Suppressor macrophage (primary cell): ENCODE measurements at places on chromosomes 1 and 21.

DNA sequence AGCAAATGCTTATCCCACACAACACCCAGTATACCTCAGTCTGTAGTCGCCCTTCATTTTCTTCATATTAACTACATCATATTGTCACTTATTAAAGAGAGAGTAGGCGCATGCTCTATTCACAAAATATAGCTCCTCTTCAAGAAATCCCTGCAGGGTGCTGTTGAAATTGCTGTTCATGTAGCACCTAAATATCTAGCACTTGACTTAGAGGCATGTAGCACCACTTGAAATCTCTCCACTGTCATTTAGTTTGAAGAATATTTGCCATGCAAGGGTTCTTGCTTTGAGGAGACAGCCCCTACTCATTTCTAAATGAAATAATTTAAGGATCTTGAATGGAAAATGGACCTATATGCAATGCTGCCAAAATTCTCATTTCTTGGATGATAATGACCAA lies 20.9 kb upstream of the LRRC8B start:
- DNase-seq = no peak

- DNase-seq = no peak
Observed at GRCh38 chr1:240803151-240803550, 191.2 kb upstream of the GREM2 start.

DNA sequence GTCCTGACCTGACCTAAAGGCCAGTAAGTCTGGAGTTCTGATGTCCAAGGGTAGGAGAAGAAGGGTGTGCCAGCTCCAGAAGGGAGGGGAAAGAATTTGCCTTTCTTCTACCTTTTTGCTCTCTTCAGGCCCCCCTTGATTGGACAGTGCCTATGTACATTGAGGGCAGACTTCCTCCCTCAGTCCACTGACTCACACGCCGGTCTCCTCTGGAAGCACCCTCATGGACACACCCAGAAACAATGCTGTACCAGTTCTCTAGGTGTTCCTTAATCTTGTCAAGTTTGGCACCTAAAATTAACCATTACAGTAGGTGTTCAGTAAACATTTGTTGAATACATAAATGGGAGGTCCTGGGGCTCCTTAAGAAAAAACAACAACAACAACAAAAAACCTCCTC lies 51.0 kb upstream of the POU2F1 start:
- no peak for DNase-seq

DNA sequence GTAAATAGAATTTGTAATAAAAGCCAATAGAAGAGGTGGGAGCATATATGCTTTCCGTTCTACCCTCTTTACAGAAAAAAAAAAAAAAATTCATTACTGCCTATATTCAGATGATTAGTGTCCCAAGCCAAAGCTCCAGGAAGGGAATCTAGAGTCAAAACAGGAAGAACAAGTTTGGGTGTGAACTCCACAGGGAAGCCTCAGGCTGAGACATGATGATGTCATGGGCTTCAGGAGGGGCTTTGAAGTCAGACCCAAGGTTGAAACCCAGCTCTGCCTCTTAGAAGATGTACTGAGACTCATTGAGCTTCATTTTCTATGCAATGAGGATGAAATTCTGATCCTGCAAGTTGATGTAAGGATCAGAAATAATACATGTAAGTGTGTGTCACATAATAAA lies 250.0 kb upstream of the ADGRL2 start:
- DNase-seq = no peak

GRCh38 chr1:214331827-214332423 lies 51.0 kb downstream of the SMYD2 start:
- peak; percentile 77 for DNase-seq

DNA sequence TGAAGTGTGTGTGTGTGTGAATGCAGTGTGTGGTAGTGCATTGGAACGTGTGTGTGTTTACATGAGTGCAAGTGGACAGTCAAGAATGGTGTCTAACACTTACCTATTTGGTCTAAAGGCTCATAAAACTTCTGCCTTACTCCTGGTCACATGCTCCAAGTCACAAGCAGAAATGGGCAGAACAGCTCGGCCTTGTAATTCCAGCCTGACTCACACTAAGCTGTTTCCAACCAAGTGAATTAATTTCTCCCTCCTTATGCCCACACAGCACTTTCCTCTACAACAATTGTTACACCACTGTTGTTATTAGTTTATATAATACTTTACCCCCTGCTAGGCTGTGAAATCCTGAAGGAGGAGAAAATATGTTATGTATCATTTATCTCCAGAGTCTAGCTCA lies 43.8 kb downstream of the DDR2 start:
- DNase-seq = no peak

DNA sequence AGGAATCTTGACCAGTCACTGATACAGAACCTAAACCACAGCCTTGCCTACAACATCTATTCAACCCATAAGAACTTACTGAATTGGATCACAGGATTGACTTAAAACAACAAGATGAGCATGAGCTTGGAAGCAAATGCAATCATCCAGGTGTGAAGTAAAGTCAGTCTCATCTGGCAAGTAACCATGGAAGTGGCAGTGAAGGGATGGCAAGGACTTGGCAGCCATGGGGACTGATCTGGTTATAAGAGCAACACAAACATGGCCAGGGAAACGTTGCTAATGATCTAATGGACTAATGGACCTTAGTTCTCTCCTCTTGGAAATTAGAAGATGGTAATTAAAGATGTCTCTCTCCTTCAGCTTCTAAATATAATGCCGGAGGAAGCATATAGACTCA lies 133.1 kb downstream of the VAV3 start:
- no peak for DNase-seq

DNA sequence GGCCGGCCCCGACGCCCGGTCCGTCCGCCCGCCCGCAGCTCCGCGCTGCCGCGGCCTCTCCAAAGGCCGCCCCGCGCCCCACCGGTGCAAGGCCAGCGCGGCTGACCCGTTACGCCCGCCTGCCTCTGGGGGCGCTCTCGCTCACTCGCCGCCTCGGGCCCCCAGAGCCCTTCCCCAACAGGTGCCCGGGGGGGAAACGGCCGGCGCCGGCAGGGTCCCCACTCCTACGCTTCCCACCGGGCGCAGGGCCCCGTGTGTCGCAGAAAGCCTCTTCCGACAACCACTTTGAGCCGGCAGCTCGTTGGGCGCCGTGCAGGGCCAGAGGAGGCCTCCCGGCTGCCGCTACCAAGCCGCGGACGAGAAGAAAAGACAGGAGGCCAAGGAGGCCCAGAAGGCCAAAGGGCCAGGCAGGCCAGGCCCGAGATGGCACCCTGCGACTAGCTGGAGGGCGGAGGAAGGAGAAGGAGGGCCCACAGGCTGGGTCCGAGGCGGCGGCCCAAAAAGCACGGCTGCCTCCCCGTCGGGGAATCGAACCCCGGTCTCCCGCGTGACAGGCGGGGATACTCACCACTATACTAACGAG lies 64.9 kb upstream of the FCGR2A start:
- DNase-seq = peak; percentile 65

DNA sequence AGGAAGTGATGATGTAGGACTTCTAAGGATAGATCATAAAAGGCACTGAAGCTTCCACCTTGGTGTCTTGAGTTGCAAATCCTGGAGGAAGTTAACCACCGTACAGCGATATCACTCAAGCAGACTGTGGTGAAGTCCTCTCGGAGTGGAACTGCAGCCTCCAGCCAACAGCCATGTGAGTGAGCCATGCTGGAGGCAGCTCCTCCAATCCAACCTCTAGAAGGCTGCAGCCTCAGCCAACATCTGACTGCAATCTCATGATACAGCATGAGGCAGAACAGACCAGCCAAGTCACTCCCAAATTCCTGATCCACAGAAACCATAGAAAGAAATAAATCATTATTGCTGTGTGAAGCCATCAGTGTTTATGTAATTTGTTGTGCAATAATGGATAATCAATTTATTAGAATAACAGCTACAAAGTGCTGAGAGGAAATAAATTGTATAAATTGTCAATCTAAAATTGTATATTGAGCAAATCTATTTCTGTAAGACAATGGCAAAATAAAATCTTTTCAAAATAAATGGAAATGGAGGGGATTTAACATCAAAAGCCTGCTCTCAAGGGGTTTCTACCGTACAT lies 65.0 kb downstream of the PRSS38 start:
- DNase-seq = no peak
